ENCODE measurements at places on chromosomes 6 and 20.

GRCh38 chr6:87065117-87065516, 29.8 kb downstream of the CGA start:
- DNase-seq = no peak

- DNase-seq = no peak
These were observed 30.2 kb downstream of the CHD6 start for GRCh38 chr20:41587956-41588355.

- no peak for DNase-seq
These were observed 517.1 kb downstream of the PKHD1 start for GRCh38 chr6:51570168-51570921.

- no peak for DNase-seq
These were observed 98.3 kb downstream of the HAO1 start for GRCh38 chr20:7841971-7842310.

DNA sequence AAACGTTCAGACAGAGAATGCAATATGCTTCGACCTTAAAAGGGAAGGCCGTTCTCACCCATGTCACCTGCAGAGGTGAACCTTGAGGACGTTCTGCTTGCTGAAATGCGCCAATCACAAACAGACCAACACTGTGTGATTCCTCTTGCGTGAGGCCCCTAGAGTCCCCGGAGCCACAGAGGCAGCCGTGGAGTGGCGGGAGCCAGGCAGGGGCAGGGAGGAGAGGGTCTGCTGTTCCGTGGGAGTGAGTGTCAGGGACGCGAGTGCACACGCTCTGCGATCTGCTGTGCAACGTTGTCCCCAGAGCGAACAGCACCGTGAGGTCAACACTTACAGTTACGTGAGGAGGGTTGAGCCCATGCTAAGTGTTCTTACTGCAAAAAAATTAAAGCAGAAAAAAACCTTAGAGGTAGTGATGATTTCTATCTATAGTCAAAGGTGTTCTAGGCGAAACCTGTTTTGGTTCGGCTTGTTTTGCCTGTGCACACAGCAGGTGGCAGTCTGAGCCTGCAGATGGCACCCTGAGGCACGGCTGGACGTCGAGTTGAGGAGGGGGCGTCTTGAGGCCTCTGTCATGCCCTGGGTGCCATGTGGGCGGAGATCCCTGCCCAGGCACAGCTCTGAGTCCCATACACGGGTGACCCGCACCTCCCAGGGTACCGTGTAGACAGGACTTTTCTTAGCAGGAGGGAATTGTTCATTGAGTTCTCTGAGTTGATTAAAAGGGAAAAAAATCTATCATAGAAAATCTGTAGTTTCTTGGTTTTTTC, 71.7 kb upstream of the FRMD1 start:
- no peak for DNase-seq

DNA sequence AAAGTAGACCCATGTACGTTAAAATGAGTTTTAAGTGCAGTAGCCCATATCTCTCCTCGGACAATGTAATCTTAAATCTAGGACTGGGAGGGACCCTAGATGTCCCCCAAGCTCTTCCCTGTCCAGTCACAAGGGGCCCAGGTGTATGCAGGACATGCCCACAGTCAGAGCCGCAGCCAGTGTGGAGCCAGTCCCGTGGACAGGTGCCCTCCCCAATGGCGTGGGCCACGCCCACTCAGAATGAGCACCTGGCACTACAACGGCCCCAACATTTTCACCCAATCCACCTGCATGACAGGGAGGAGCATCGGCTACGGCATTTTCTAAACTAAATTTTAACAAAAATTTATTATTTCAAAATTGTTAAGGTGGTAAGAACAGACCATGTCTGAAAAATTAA, 53.2 kb downstream of the WDR27 start:
- no peak for DNase-seq

DNA sequence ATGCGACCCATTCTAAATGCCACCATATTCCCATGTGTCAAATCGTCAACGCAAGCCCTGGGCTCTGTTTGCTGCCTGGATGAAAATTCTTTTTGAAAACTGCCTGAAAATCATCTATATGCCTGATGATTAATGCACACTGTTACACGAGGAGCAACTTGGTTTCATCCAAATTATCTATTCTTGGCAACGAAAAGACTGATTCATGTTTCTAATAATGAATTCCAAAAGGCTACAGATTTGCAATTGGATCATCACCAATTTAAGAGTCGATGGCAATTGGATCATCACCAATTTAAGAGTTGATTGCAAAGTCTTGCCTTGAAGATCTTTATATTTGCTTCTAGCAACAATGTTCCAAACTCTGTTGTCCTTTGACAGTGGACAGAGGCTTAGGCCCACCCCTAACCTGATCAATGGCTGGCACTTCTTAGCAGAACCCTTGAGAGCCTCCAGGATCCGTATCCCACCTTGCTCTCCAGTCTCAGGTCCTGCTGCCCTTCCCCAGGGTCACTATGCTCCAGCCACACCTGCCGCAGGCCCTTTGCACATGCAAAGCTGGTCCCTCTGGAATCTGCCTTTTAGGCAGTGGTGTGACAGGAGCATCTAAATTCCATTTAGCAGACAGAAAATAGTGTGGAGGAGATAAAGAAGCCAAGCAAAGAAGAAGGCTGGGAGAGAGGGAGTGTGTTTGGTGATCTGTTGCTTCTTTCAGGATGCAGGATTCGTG, 460.9 kb upstream of the SULF2 start:
- DNase-seq = no peak
